Foreskin keratinocyte (primary cell): ENCODE measurements at places on chromosomes 3 and 15. TPM values are rescaled to one million over a fixed set of nuclear protein-coding genes. Genes with fewer than 3 reads are reported as not detected.

NME9 gene
- polyA plus RNA-seq, result not detected in 2 replicates

GOLGA8K gene
- polyA plus RNA-seq, result not detected in 2 replicates

CLDN1 gene
- 0.99 and 3.0 TPM in 2 replicates for polyA plus RNA-seq

FGD5 gene
- polyA plus RNA-seq, result not detected in 2 replicates
